ENCODE measurements at places on chromosomes 5 and 9.

DNA sequence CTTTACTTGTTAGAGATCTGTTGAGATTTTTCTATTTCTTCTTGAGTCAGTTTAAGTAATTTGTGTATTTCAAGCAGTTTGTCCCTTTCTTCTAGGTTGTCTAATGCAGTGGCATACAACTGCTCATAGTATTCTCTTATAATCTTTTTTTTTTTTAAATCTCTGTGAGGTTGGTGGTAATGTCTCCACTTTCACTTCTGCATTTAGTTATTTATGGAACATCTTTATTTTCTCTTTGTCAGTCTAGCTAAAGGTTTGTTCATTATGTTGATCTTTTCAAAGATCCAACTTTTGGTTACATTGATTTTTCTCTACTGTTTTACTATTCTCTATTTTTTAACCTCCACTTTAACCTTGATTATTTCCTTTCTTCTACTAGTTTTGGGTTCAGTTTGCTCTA lies 13.8 kb downstream of the FOXE1 start:
- no peak for DNase-seq

GRCh38 chr5:15844253-15844652 lies 335.3 kb downstream of the MARCHF11 start:
- DNase-seq: no peak

DNA sequence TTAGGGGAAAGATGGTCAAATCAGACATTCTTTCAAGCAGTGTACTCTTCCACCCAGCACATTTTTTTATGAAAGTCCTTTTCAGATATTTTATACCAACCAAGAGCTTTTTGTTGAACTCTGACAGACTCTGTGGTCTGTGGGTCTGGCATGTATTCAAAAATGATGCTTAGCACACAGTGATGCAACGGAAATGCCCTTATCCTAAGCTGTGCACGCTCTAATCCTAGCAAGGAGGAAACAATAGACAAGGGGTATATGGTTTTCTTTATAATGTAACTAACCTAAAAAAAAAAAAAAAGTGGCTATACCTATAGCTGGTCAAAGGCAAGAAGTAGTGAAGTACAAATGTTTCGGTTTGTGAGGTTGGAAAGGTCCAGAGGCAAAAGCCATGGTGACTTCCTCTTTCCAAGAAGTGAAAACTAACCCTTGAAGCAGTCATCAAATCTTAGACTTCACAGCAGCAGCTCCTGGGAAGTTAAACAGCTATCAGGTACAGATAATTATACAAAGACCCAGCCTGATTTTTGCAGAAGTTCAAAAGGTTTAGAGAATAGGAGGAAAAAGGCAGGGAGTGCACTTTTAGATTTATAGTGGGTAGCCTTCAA lies 82.5 kb downstream of the SEMA6A start:
- no peak for DNase-seq

DNA sequence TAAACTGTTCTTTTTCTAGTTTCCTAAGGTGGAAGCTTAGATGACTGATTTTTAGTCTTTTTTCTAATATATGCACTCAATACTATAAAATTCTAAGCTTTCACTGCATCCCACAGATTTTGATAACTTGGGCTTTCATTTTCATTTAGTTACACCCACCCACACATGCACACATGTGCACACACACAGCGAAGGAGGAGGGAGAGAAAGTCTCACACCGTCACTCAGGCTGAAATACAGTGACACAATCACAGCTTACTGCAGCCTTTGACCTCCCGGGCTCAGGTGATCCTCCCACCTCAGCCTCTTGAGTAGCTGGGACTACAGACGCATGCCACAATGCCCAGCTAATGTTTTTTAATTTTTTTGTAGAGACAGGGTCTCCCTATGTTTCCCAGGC lies 96.5 kb downstream of the SMIM23 start:
- no peak for DNase-seq

DNA sequence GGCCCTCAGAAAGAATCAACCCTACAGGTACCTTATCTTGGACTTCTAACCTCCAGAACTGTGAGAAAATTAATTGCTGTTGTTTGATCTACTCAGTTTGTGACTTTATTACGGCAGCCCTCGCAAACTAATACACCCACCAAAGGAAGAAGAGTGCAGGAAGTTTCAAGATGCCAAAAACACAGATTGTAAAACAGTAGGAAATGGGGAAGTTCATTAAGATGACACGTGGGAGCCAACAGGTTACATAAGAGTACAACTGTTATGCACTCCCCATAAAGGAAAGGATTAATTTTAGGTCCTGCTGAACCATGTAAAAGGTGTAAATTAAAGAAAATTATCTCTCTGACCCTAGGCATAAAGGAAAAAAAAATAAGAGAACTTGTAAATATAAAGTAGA lies 294.3 kb downstream of the EPB41L4A start:
- DNase-seq: no peak
